NCI-H1417 (cell line): ENCODE measurements at places on chromosomes 7 and 10.

- no peak for DNase-seq
These were observed 12.9 kb upstream of the GRID2IP start for GRCh38 chr7:6563936-6564770.

- DNase-seq, result no peak
These were observed 9.9 kb downstream of the OR9A2 start for GRCh38 chr7:143016996-143017395.

DNA sequence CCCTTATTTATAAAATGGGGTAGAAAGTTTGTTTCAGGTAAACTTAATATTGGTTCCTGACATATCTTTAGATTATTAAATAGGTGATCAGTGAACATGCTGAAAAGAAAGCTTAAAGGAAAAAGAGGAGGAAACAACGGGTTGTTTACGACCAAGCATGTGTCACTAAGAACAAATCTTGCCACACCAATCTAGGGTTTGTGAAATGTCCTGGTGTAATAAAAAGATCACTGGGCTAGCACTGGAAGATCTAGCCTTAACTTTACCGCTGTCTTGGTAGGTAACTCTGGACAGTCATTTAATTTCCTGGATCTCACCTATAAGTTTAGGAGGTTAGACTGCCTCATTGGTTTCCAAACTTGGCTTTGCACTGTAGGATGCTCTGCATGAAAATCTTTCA lies 19.0 kb downstream of the VPS26A start:
- no peak for DNase-seq

- peak; percentile 73 for DNase-seq
These were observed 101.6 kb downstream of the UBE2H start for GRCh38 chr7:129851174-129851573.

- no peak for DNase-seq
These were observed 416.0 kb downstream of the CALN1 start for GRCh38 chr7:71996141-71996540.

DNA sequence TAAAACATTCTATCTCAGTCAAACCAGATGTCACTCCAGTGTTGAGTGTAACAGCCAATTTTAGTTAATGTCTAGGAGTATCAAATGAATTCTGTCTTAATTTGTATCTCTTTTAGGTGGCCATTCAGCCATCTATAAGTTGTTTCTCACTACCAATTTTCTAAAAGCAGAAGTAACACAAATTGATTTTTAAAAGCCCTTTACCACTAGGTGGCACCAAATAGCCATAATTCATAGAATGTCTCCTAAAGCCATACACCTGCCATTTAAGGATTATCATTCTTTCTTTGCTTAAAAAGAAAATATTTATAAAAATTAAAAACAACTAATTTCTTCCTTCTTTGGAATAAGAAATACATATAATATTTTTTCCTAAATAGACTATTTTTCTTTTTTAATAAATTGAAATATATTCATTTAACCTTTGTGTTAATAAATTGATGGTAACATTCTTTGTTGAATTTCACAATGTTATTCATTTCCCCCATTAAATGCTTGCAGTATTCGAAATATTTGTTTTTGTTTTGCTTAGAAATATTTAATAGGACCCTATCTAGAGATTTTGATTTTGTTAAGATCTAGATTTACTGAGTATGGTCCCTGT lies 107.8 kb upstream of the PPP1R3A start:
- DNase-seq, result peak; percentile 87

DNA sequence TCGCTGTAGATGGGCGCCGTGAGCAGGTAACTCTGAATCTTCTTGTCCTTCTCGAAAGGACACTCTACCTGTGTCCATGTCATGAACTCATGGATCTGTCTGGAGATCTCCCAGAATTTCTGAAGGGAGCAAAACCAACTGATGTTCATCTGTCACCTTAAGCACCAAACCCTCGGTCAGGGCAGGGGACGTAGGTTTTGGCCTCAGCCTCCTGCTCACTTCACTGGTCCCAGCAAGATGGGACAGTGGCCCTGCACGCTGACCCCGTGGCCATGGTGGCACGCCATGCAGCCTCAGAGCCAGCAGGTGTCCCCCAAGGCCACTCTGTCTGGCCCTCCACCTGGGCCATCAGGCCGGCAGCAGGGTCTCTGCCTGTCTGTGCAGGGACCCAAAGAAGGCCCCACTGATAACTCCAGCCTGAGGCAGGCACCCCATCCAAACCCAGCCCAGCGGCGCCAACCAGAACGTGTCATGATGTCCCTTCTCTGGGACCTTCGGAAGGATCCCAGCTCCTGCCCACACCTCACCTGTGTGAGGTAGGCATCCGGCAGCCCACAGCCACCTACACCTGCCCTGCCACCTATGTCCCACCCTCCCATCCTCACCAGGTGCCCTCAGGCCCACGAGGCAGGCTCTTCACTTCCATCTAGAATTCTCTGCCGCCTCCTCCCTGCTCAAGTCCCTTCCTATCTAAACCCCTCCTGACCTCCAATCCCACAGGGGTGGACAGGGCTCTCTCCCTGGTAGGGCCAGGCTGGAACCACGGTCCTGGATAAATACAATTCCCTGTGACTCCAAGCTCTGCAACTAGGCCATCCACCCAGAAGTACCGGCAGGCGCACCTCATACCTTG lies 59.0 kb downstream of the CSGALNACT2 start:
- no peak for DNase-seq

- DNase-seq, result no peak
These were observed 4.0 kb downstream of the BMPER start for GRCh38 chr7:33909318-33909717.

GRCh38 chr7:106367018-106367420 lies 82.2 kb upstream of the NAMPT start:
- peak; percentile 73 for DNase-seq

DNA sequence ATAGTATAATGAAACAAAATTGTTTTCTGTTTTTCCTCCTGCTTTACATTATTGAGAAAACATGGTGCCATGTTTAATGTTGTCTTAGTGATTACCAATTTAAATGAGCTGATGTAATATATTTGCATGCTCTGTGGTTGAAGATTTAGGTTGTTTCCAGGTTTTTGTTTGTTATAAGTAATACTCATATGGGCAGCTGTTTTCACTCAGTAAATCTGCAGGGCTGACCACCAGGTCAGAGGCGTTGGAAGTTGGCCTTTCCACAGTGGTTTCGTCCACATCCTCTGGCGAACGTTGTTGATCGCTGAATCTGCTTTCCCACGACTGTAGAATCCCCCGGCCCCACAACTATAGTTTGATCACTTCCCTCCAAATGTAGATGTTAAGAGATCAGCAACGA lies 21.6 kb upstream of the PURB start:
- no peak for DNase-seq

GRCh38 chr10:44714451-44714850 lies 196.7 kb upstream of the TMEM72 start:
- DNase-seq, result no peak
